ENCODE measurements at places on chromosomes 11 and 22. TPM values are rescaled to one million over a fixed set of nuclear protein-coding genes. Genes with fewer than 3 reads are reported as not detected.

DNA sequence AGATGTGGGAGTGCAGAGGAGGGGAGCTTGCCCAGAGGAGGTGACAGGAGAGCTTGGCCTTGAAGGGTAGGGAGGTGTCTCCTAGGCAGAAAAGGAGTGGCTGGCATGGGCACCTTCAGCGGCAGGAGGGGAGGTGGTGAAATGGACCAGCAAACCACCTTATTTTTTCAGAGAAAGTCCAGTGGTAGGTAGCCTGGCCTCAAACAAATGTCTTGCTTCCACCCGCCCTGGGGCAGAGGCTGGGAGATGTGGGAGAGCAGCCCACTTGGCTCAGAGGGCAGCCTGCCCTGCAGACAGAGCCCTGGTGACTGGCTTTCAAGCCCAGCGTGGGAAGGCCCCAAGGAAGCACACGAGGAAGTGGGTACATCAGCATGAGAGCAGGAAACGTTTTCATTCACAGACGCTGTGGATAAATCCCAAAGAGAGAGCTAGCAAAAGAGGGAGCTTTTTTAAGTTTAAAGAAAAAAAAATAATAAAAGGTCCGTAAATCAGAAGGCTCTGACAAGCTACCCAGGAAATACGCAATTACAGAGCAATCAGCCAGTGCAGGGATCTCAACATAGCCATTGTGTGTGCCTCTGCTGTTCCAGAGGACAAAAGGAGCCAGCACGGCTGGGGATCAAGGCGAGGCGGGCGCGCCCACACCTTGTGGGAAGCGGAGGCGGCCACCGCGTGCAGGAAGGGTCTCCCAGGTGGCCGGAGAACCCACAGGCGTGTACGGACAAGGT lies 238.7 kb upstream of the PLET1 start:
- DNase-seq: no peak

GRCh38 chr11:100573911-100574513 lies 113.1 kb upstream of the ARHGAP42 start:
- no peak for DNase-seq

GRCh38 chr22:41361716-41362310 lies 19.9 kb upstream of the TEF start:
- DNase-seq: no peak

DNA sequence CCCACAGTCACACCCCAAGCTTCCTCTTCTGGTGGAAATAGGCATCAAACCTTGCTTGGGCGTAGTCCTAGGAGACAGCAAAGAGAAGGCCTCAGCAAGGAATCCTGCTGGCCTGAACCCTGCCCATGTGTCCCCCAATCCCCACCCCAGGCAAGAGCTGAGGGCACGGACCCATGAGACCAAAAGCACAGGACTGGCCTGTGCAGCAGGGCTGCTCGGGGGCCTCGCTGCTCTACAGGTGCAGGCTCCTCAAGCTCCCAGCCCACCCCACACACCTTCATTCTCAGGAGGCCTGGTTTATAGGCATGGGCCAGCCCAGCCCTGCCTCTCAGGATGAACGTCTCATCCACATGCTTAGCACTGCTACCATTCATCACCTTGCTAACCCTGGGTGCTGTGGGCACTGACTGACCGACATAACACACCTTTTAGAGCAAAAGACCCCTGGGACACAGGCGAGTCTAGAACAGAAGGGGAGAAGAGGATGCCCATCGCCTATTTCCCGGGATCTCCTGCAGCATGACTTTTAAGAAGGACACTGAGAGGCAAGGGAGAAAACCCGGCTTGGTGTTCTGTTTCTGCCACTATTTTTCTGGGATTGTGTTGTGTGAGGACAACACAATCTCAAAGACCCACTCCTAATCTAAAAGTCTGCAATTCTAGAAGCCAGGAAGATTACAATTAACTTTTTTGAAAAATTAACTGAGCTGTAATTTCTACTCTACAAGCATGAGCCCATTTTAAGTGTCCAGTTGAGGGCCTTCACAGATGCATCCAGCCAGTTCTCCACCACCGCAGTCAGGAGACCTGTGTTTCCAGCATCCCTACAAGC lies 15.4 kb downstream of the TCIRG1 start:
- DNase-seq: no peak

The MYEOV gene
- total RNA-seq: not detected

The FAM89B gene
- 64.3 TPM for total RNA-seq

DNA sequence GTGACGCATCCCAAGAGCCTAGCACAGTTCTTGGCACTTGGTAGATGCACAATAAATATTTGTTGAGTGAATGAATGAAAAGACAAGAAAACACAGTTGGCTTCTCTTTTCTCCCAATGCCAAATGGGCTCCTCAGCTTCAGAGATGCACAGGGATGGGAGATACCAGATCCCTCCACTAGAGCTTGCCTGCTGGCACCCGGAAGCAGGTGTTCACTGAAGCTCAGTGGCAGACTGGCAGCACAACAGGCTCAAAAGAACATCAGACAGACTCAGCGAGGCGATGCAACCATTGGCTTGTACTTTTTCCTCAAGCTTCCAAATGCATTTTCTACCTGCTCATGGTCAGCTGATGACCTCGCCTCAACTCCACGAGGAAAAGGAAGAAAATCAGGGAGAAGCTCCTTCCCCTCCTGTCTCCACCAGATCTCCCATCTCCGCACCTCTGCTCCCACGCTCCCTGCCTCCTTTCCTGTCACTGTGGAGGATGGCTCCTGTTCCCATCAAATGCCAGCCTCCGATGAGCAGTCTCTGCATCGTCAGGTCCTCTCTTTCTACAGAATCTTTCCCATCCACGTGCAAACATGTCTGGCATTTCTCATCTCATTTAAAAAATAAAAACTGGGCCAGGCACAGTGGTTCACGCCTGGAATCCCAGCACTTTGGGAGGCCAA lies 5.8 kb downstream of the RAPSN start:
- DNase-seq: no peak

The CCDC81 gene
- 0.52 TPM for total RNA-seq

- DNase-seq: no peak
Observed at GRCh38 chr22:50326225-50326955, 422 bp downstream of the DENND6B start.

GRCh38 chr11:70760416-70761020 lies 362.2 kb downstream of the CTTN start:
- DNase-seq: no peak

GRCh38 chr11:122439866-122440810 lies 215.4 kb upstream of the UBASH3B start:
- peak; percentile 67 for DNase-seq

DNA sequence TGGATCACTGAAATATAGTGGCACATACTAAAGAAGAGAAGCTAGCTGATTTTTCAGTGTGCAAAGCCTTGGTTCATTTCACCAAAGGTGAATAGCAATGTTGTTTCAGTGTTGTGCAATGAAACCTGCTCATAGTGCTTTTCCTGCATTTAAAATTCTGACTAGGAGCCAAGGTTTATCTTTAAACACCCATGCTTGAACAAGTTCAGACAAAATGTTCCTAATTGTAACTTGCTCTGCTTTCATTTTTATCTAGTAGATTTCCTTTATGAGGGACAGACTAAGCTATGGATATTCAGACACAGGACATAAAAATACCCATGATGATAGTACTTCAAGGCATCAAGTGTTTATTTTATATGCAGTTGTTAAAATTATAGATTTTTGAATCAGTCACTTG lies 47.7 kb downstream of the BBOX1 start:
- DNase-seq: no peak

GRCh38 chr11:95544095-95544856 lies 245.3 kb downstream of the FAM76B start:
- no peak for DNase-seq

All from psoas muscle (tissue), 8 donors.